T-helper 2 cell (primary cell): ENCODE measurements at places on chromosomes 12 and 14.

DNA sequence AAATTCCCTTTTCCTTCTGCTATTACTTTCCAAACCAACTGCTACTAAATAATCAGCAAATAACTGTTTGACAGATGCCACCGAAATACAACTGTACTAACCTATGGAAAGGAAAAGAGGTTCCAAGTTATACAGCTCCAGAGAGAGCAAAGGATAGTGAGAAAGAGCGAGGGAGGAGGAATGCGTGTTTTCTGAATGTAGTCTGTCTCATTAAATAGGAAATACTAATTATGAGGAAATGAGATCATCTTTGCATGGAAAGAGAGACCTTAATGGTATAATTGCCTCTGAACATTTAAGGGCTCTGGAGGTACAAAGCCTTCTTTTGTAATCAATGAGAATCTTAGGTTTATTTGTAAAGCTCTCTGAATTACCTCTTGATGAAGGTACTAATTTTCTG, 195.2 kb downstream of the APAF1 start:
- DNase-seq, result no peak

GRCh38 chr14:24984846-24985589, 64.9 kb downstream of the STXBP6 start:
- no peak for DNase-seq

- no peak for DNase-seq
These were observed 86.8 kb downstream of the NDUFA12 start for GRCh38 chr12:94916663-94917062.

DNA sequence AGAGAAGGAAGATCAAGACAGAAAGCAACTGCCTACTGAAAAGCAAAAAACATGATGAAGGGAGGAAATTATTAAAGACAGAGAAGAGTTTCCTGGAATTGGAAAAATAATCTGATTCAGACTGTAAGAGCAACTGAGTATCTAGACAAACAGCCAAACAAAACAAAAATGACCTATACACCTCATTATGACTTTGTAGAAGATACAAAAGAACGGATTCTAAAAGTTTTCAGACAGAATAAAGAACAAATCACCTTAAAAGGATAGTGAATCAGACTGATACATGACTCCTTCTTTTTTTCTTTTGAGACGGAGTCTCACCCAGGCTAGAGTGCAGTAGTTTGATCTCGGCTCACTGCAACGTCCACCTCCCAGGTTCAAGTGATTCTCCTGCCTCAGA, 10.4 kb downstream of the OSBPL8 start:
- no peak for DNase-seq

DNA sequence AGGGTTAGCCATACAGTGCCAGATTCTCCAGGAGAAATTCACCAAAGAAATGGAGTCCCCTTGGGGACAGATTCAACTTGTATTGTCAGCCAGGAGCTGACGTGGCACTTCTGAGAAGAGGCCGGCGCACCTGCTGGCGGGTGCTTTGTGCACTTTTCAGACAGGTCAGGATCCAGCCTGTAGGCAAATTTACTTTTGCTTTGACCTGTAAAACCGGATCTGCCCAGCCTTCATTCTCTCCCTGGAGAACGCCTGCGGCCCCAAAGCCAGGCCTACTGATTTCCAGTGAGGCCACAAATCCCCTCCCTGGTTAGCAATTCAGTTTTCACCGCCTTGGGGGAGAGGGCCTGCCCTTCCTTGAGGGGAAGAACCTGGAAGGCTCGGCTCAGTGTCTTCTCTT, 17.4 kb downstream of the P2RX4 start:
- DNase-seq, result no peak

DNA sequence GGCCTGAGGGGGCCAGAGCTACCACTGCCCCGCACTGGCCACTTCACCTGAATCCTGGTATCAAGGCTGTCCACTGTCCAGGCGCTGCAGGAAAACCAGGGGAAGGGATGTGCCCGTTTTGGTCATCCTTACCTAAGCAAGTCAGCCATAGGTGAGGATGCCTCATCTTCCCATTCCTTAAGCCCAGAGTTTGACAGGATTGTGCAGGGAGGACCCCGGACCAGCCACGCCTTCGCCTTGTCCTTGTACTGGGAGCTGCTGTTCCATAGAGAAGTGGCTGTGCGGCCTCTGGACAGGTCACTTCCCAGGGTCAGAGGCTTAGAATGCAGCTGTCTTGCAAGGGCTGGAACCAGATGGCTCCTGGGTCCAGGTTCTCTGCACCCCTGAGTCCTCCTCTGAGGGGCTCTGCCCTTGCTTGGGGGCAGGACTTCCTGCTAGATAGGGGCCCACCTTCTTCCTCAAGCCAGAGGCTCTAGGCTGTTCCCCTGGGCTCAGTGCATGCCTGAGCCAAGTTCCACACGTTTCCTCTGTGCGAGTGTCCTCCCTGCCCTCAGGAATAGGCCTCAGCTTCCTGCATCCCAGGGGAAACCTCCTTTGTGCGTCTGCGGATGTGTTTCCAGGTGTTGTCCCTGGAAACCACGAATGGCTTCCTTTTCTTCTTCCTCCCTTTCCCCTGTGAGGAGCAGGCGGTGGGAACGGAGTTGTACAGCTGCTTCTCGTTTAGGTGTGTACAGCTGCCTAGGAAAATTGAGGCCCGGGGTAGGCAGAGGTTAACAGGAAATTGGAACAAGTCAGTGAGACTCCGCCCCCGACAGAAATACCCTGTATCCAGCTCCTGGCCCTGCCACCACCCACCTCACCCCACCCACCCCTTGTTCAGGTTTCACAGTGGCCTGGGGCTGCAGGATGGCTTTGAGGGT, 54.3 kb upstream of the RIN3 start:
- no peak for DNase-seq

GRCh38 chr14:31164115-31164514, 43.5 kb downstream of the HECTD1 start:
- DNase-seq, result no peak

- no peak for DNase-seq
These were observed 58.4 kb downstream of the FZD10 start for GRCh38 chr12:130220706-130221100.

- DNase-seq, result no peak
These were observed 43.5 kb downstream of the LRTM2 start for GRCh38 chr12:1863823-1864222.

DNA sequence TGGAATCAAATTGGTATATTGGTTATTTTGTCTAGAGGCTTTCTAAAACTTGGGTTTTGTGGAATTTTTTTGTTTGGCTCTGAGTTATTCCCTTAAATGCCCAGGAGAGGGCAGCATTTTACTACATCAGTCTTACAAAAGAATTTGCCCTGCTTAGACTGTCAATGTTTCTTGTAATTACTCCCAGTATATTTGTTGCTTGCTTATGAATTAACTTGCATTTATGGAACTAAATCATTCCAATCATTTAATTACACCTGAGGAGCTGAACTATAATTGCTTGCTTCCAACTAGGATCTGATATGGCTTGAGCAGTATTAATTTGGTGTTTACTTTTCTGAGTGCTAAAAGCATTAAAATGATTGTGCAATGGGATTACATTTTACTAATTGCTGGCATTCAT, 48.7 kb downstream of the MIPOL1 start:
- DNase-seq, result peak; percentile 19

DNA sequence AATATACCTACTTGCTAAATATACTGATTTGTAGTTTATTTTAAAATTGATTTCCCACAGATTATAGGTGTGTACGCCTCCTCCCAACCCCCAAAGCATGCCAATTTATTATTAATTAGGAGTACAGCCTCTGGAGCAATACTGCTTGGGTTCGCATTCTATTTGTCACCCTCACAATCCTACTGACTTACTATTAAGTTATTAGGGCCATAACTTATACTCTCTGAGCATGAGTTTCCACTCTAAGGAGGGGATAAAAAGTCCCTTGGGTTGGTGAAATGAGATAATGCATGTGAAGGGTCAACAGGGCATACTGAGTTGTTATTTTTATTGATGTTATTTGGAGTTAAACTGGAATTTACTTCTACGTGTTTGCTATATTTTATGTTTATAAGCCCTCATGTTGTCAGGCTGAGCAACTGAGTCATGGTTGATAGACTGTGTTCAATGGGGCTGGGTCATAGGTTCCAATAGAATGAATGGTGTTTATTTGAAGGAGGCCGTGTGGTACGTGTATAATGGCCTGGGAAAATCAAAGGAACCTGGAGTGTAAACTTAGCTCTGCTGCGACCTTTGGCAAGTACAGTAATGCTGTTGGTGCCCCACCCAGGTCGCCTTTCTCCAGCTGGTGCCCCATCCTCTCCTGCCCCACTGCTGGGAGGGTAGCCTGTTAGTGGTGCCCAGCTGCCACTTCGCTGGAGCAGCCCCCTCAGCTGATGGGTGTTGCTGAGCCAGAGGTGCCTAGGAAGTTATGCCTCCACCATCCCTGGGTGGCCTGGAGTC, 99.3 kb upstream of the PTPRB start:
- DNase-seq, result no peak

DNA sequence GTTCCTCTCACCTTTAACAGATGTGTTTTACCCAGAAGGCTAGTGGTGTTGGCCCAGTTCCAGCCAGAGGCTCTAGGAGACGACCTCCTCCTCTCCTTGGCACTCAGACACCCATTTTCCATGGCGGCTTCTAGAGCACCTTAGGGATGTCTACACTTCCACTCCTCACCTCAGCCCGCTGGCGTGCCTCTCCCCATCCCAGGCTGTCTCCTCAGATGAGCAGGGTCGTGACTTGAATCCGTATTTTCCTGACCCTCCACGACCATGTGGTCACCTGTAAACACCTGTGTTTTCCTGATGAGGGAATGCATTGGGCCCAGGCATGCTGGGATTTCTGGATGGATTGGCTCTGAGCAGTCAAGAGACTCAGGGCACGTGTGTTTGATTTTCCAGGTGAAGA, 21.8 kb upstream of the RIN3 start:
- DNase-seq, result no peak

DNA sequence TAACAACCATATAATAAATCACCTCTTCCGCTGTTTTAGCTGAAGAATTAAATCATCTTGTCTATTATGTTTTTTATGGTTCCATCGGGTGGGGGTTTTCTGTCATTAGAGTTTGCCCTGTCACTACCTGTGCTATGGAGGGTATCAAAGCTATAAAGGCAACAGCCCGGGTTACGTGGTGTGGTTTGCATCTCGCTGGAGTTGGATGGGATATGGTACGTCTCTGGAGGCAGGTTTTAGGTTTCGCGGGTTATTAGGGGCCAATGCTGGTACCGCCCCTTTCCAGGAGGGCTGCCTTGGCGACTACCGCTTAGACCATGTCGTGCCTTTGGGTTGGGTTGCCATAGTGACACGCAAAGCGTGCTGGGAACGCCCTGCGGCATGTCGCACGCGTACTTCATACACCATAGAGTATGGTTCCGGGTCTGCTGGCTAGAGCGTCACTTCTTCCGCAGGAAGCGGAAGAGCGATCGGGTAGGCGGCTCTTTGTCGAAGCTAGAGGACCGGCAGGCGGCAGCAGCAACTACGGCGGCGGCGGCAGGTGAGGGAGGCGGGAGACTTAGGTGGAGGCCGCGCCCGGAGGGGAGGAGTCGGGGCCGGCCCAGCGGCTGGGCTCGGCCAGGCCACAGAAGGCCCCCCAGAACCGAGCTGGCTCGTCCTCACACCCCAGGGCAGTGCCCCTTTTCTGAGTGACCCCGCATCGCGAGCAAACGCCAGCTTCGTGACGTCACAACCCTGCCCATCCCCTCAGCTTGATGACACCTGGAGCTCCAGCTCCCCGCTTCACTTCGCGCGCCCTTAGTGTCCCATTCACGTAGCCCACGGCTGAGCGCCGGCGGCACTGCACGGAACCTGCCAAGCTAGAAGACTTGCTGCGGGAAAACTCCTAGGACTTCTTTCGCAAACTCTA, at the start of gene ZC3H10:
Gene ZC3H10, plus strand, starts transcription at position 489 of the 910 bp plus-strand sequence. CDS start 2,297 bp downstream, outside the sequence.
- DNase-seq, result peak; percentile 95

- no peak for DNase-seq
These were observed 171.4 kb downstream of the TMTC3 start for GRCh38 chr12:88313554-88313953.

GRCh38 chr14:91138511-91139359, 24.9 kb downstream of the DGLUCY start:
- DNase-seq, result no peak

DNA sequence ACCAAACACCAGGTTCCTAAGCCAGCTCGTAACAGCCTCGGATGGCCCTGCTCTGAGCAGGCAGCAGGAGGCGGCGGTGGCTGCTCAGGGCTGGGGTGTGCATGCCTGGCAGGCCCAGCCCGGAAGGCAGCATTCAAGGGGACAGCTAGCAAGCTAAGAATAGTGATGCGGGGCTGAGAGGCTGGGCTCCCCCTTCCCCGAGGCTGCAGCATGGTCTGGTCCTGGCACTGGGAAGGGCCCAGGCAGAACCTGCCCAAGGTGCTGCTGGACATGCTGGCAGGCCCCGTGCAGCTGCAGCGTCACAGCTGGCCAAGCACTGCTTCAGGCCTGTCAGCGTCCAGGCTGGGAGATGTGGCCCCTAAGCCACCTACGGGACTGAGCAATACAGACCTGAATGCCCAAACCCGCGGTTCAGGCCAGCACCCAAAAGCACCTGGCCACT, 26.4 kb upstream of the NUDT14 start:
- no peak for DNase-seq

- DNase-seq, result no peak
These were observed 120.1 kb downstream of the ITPR2 start for GRCh38 chr12:26712892-26713291.

GRCh38 chr14:90398841-90399540, 2.2 kb downstream of the CALM1 start:
- DNase-seq, result no peak

GRCh38 chr12:104083769-104084475, 19.6 kb downstream of the HCFC2 start:
- peak; percentile 19 for DNase-seq

DNA sequence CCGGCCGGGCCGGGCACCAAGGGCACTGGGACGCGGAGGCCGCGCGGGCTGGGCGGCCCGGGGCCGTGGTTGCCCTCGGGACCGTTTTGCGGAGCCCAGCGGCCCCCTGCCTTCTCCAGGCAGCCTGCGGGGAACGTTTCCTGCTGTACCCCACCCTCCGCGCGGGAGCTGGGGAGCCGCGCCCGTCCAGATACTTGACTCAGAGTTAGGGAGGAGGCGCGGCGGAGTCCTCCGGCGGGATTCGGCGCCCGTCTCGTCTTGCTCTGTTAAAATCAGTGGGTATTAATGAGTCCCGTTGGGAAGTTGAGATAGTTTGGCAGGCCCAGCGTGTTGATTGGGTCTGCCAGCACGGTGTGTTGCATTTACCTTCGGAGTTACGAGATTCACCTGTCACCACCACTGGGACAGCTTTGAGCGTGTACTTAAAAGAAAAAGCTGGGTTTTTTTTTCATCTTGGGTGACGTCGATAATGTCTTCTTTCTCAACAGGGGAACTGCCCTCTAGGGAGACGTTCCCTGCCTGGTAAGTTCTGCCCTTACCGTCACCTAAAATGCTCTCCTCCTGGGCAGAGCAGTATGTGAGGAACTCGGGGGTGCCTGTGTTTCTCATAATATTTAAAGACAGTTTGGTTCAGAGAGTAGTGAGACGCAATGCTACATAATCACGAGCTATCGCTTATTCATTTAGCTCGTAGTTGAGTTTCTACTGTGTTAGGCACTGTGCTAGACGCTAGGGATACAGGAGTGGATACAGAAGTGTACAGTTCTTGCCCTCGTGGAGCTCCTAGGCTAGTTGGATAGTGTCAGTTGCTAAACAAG, 596 bp downstream of the DLST start:
- peak; percentile 58 for DNase-seq

GRCh38 chr14:23639891-23640523, 3.8 kb downstream of the DHRS2 start:
- DNase-seq, result no peak
